Osteocyte (in vitro differentiated cells): ENCODE measurements at places on chromosomes 16 and 17. TPM values are rescaled to one million over a fixed set of nuclear protein-coding genes. Genes with fewer than 3 reads are reported as not detected.

GRCh38 chr17:74712756-74713155, at the start of gene CD300LF:
CD300LF (minus strand) TSS chr17:74712923; CDS start chr17:74712866, 57 bp downstream.
- no peak for DNase-seq

- no peak for DNase-seq
Measured at GRCh38 chr16:65094009-65094408, 27.9 kb downstream of the CDH11 start.

GRCh38 chr17:82065638-82066303, at the start of gene DUS1L:
DUS1L (minus strand) TSS chr17:82065804; CDS start chr17:82065059, 745 bp downstream.
- DNase-seq = no peak

- no peak for DNase-seq
Measured at GRCh38 chr17:76641501-76641900, 2.1 kb downstream of the ST6GALNAC1 start.

DNA sequence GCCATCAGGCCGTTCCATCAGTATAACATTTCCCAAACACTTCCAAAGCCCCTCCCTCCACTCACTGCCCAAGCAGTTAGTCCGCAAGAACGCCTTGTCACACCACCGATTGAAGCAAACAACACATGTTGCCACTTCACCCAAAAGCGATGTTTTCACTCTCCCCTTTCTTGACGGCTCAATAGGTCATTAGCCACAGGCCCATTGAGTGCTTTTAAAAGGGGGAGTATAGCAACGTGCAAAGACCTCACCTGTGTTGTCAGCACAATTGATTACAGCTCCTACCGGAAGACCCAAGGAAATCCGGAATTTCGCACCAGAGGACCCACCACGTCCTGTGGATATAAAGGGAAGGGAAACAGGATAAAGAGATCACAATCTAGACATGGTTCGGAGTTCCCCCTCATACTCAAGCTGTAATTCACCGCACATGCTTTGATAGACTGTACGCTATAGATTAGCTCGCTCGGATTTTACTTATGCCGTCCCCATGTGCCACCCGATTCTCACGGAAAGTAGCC, 690 bp downstream of the RPL23 start:
- no peak for DNase-seq

- no peak for DNase-seq
Measured at GRCh38 chr17:74433421-74434121, 1.7 kb downstream of the GPRC5C start.

DNA sequence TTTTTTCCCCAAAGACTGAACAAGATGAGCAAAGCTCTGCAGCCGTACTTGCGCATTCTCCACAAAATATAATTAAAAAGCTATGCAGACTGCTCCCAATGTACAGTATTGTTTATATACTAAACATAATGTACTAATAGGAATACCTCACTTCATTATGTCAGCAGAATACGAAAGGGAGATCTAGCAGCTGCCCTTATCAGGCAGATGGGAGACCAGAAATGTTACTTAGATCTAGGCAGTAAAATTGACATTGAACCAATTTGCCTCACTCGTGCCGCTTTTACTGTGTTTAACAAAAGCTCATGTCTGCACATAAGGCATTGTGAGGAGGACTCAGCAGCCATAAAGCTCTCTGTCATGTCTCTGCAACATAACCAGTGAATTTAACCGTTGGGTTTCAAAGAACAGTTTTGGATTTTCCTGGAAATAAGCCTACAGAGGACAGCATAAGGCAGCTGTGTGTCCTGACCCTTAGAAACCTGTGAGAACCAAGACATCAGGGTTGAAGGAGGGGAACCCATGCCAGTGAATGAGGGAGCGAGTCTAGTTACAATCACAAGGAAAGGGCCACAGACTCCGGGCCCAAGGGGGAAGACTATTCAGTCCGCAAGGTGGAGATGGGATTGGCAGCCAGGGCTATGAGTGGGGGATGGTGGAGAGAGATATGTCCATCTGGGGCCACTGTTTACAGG, 71.4 kb downstream of the GNAO1 start:
- no peak for DNase-seq

GRCh38 chr17:78965491-78965924, 14.2 kb downstream of the LGALS3BP start:
- no peak for DNase-seq

DNA sequence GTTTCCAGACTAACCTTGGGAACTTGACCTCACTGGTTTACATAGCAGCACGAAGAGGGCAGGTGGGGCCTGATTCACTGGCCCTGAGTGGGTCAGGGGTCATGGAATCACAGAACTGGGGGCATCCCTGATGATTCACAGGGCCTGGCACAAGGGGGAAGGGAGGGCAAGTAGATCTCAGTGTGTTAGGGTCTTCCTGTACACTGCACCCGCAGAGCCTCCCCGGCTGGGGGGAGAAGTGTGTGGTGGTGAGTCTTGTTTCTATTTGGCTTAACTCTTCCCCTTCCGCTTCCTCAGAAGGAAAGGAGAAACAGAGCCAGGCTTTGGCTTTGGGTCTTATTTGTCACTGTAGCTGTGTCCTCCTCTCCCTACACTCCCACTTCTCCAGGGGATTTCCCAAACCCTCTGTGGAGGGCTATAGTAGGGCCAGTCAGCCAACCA, 3.7 kb downstream of the STARD3 start:
- DNase-seq = no peak

DNA sequence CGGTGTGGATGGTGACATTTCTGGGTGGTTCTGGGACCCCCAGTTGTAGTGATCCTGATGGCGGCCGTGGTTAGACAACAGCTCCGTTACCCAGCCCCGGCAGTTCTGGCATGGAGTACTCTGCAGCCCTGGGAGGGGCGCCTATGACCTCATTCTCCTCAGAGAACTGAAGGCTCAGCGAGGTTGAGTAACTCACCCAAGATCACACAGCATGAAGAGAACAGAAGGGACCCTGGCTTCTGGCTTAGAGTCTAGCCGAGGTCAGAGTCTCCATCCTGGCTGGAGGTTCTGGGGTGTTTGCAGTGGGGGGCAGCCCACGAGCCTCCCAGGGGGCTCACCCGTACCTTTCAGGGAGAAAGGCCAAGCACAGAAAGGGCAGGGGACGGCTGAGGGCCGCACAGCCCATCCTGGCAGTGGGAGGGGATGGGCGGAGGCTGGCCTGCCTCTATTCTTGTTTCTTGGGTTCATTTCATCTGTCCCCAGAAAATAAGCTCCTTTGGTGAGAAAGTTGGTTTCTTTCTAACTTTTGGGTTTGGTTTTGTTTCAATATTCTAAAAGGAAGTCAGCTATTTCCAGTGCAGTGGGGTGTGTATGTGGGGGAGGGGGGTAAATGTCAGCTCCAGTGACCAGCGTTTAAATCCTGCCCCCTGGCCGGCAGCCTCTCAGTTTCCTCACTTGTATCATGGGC, 13.2 kb downstream of the ZFPM1 start:
- DNase-seq = no peak

DNA sequence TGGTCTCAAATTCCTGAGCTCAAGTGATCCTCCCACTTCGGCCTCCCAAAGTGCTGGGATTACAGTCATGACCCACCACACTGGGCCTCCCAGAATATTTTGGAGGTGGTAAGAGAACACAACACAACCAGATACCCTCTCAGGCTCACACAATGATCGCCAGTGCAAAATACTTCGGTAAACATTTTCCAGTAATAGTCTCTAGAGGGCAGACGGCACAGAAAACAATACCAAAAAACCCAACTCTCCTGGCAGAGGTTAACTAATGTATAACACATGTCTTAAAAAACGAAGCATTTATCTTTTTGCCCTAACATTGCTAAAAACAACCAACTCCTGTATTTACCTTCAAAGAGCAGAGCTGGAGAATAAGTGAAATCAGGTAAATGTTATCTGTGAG, 10.5 kb downstream of the NUFIP2 start:
- DNase-seq = no peak

The TAC4 gene
- total RNA-seq = not detected in 2 replicates

The FLYWCH1 gene
- total RNA-seq = 38.9 and 46.4 TPM in 2 replicates

- DNase-seq = no peak
Measured at GRCh38 chr16:72961115-72961832, 86.7 kb downstream of the ZFHX3 start.

DNA sequence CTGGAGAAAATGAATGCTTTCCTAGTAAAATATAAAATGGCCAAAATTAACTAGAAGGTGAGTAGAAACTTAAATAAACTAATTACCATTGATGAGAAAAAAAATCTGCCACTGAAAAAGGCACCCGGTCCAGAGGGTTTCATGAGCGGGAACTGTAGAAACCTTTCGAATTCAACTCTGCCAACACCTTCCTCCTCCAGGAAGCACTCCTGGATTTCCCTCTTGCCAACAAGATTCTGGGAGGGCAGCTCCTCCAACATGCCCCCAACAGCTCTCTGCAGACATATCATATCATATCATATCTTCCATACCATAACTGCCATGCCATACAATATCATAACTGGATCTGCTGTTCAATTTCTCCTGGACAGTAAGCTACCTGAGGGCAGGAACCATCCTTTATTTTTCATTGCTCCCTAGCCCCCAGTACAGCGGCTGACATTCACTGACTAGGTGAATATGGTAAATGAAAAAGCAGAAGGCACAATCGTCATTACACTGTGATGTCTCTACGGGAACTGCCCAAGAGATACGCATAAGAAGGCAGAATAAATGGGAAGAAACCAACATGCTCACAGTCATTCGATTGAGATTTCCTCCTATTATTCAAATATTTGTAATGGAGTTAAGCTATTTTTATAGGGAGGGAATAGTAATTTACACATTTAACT, 9.2 kb downstream of the ARHGAP27 start:
- no peak for DNase-seq

GRCh38 chr17:21523497-21524210, 147.5 kb downstream of the KCNJ12 start:
- DNase-seq = peak; percentile 59

The CES4A gene
- 3.3 and 3.8 TPM in 2 replicates for total RNA-seq

DNA sequence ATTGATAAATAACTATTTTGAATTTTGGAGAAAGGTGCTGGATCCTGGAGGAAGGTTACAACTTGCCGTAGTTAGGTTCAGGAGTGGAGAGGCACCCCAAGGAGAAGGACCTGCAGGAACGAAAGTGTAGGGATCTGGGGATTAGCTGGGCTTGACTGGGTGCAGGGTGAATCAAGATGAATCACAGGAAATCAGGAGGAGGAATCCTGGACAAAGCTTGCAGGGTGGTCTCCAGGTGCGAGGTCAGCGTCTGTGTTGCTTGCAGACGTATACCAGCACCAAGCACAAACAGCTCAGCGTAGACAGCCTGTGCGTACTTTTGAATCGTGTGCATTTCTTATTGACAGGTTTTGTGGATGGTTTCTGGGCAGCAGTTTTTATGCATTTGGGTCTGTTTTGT, 144.3 kb downstream of the MSI2 start:
- DNase-seq = no peak

- DNase-seq = no peak
Measured at GRCh38 chr17:2468270-2468669, 43.4 kb downstream of the METTL16 start.

DNA sequence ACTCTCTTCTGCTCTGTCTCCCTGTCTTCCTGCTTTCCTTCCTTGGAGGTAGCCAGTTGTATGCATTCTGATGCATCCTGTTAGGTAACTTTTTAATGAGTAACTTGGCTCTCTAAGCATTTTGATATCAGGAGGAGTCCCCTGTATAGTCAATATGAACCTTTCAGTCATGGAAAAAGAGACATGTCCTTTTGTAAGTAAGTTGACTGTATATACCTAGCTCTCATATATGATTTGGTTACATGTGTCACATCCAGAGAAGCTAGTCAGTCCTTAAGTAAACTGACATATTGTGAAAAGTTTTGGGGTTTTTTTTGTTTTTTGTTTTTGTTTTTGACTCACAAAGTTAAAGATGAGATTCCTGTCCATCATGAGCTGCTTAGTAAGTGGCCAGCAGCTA, 18.8 kb downstream of the UTP18 start:
- no peak for DNase-seq

The ATAD5 gene
- 3.0 TPM in 2 replicates for total RNA-seq

DNA sequence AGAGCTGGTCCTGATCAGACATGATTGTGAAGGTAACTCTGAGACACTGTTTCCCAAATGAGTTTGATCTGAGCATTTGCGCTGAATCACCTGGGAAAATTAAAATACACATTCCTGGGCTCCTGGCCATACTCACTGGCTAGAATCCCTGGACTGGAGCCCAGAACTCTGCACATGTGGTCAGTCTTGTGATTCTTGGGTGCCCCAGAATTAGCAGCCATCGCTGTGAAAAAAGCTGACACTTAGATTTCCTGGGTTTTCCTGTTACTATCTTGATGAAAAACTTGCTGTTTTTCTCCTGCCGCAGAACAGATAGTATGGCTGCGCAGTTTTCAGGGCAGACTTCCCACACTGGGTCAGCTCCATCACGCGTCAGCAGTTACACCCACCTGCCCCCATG, 24.6 kb downstream of the NECAB2 start:
- DNase-seq = no peak

GRCh38 chr16:19817875-19818274, 66.8 kb downstream of the GPRC5B start:
- DNase-seq = no peak

DNA sequence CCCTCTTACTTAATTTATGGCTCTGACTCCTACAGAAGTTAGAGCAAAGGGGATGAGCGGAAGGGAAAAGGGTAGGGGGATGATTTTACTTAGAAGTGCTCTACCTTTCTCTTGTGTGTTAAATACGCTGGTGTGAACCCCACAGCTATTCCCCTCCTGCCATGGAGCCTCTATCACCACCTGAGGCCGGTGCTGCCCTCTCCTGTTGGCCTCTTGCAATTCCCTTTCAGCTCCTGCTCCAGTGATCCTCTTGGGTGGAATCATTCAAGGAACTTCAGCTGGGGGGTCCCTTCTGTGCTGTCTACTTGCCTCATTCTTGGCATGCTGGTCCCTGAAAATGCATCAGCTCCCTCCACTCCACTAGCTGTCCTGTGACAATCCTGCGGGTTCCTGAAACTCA, 41.8 kb upstream of the CDH8 start:
- DNase-seq = no peak

GRCh38 chr17:36846410-36847292, 90.6 kb upstream of the LHX1 start:
- no peak for DNase-seq

DNA sequence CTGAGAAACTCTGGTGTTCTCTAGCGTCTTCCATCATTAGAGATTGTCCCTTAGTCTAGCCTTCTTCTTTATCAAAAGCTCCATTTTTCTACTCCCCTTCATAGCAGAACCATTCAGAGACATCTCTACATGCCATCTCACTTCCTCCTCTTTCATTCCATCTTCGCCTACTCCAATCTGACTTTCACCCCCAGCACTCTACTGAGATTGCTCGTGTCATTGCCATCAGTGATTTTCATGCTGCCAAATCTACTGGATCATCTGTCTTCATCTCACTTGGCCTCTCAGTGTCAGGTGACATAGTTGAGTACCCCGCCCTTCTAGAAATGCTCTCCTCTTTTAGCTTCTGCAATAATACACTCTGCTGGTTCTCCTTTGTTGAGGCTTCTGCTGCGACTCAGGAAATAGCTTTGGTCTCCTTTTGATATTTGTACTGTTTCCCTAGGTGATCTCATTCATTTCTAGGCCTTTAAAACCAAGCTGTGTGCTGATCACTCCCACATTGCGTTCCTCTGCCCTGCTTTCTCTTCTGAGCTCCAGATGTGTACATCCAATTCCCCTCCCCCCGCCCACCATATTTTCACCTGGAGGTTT, 119.1 kb downstream of the FTO start:
- no peak for DNase-seq

The DNAI2 gene
- not detected in 2 replicates for total RNA-seq
